ENCODE measurements at places on chromosomes 2 and 18.

DNA sequence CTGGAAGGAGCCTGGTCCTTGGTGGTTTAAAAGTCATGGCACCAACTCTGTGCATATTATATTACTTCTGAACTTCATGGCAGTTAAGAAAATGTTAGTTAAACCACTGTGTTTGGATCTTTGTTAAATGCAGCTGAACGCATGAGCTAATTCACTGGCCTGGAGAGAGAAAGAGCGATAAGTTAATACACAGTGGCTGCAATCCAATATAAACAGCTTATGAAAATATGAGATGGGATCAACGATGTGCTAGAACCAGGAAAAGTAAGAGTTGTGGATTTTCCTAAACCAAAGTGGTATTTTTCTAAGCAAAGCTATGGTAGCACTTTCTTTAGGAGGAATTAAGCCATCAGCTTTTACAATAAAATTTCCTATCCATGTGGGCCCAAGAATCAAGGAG lies 326.7 kb downstream of the MTX2 start:
- DNase-seq: no peak

DNA sequence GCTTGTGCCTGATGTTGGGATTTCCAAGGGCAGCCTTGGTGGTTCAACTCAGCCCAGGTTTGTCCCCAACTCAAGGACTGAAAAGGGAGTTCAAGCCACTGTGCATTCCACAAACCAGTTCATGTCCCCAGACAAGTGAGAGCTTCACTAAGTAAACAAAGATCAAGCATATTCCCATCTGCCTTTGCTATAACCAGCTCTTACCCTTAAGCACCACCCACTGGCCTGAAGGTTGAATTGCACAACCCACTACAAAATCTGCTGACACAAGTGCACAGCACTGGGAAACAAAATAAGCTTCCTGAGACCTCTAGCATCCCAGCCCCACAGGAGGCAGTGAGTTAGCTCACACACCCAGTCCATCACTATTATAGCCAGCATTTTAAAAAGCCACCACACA lies 516.7 kb downstream of the NR4A2 start:
- DNase-seq: no peak

- DNase-seq: no peak
Measured at GRCh38 chr2:233940376-233941276, 23.5 kb downstream of the TRPM8 start.

DNA sequence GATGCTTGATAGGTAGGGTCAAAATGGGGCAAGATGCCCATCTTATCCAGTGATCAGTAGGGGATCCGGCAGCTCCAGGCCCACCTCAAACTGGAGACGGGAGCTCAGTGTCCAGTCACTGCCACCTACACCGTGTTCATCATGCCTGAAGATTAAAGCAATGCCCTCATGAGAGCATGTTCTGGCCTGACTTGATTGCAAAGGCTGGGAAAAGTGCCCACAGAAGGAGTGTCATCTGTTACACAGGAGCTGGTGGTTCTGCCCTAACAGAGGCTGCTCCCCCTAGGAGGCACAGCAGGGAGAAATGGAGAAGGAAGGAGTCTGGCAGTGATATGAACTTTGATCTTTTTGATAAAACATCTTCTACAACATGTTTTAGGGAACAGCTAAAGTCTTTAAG lies 92.3 kb downstream of the CCBE1 start:
- DNase-seq: no peak

GRCh38 chr2:189016311-189016861 lies 42.2 kb downstream of the COL3A1 start:
- no peak for DNase-seq

DNA sequence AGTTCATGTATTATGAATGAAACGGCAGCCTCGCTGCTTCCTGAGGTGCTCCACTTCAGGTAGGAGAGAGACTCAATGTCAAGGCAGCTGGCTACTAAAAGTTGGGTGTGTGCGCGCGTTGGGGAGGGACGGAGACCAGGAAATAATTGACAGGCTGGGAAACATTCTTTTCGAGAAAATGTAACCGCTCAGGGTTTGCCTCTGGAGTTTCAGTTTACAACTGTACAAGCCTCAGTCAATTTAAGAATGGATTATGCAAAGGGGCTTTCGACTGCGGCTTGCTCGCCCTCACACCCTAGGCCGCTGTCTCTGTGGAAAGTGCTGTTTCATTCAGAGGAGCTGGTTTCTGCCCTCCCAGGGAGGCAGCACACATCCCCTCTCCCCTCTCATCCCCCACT lies 4.4 kb upstream of the SPRED2 start:
- no peak for DNase-seq

DNA sequence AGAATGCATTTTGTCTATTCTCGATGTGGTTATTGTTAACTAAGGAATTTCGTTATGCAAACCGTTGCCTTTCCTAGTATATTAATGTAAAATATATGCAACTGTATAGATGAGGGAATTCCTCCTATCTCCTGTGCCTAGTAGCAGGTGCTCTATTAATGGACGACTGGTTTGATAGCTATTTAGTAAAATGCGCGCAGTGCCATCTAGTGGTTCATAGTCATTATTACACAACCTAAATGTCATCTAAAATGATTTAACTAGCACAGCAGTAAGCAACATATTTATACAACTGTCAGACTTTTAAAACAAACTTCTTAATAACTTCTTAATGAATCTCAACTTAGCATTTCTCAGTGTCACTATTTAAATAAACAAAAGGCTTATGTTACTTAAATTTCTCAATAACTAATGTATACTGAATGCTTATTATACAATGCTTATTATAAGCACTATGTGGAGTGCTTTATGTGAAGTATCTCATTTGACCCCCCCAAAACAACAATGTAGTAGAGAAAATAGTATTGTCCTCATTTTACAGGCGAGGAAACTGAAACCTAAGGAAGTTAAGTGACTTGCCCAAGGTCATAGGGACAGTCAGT lies 77.9 kb downstream of the DTNA start:
- DNase-seq: peak; percentile 59

Data from hematopoietic multipotent progenitor cell treated with erythropoietin and hydrocortisone succinate and interleukin-3 and kit ligand, for 15 days (in vitro differentiated cells).